Effector memory CD4-positive, alpha-beta T cell (primary cell): ENCODE measurements at places on chromosomes 7 and 10.

DNA sequence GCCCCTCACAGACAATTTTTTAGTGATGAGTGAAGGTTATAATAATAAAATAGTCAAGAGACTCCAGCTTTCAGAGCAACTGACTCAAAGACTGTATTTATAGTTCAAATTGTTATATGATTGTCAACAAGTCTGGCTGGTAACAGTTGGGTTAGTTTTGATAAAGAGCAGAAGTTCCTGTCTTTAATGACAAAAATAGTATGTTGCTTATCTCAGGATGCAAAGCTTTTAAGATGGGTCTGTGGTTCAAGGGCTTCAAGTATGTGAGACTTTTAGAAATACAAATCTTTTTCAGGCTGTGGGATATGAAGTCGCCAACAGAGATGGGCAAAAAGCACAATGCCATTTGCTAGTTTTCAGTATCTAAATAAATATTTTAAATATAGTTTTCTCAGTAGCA is 118.4 kb downstream of the ABCA13 start:
- DNase-seq: no peak

DNA sequence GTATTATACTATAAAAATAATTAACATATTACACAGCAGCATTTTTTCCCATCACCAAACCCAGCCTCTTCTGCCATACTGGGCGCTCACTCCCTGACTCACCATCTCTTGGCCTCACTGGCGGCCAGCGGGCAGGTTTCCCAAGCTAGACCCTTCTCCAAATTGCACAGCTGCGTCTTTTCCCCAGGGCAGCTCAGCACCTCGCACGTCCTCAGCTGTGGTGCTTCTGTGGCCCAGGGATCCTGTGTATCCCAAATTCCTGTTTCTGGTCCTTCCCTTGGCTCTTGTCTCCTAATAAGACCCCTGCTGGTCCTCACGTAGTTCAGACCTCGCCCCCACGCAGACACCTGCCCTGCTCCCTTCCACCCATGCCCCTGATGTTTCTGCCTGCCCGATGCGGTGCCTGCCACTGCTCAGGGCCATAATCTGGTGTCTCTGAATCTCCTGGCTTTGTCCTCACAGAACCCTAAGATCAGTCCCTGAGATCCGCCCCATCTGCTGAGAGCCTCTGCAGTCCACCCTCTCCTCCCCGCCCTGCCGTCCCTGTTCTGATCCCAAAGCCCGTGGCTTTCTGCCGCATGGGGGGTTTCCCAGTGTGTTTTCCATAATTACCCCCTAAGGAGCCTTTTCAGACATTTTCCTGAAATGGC is 290.1 kb downstream of the TCERG1L start:
- no peak for DNase-seq

- peak; percentile 43 for DNase-seq
Measured at GRCh38 chr10:119315128-119316001, 108.0 kb downstream of the GRK5 start.

GRCh38 chr7:112537822-112538387 is 57.1 kb downstream of the LSMEM1 start:
- DNase-seq: no peak

DNA sequence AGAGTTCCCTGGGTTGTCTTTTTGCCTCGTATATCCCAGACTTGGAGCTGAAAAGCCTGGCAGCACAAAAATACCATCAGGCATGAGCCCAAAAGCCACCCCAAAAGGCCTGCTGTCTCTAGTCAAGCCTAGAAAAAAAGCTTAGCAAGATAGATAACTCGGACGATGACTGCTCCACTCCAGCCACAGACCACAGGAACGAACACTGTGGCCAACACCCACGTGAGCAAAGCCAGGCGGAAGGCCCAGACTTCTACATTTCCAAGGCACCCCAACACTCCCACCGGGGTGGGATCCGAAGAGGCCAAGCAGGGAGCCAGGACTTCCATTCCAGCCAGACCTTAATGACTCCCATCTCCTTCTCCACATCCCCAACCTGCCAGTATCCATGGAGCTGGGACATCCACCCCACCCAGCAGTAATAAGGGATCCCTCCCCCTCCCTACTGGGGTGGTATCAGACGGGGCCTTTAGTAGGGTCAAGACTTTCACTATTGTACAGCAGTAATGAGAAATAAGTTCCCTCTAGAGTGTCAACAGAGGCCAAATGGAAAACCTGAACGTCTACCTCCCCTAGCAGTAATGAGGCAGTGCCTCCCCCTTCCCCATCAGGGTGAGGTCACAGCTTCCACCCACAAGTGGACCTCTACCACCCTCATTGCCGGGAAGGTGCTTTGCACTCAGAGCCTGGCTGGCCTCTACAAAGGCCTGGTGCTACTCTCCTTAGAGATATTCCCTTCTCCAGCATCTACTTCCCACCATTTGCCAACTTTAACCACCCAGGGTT is 23.0 kb downstream of the PRLHR start:
- no peak for DNase-seq

- DNase-seq: no peak
Measured at GRCh38 chr10:69335063-69335587, 56.8 kb downstream of the HK1 start.

- DNase-seq: no peak
Measured at GRCh38 chr7:9962742-9963141, 1010.9 kb upstream of the PHF14 start.

GRCh38 chr7:40175725-40176510 is 41.1 kb downstream of the SUGCT start:
- DNase-seq: no peak

GRCh38 chr7:77989981-77990566 is 191.5 kb downstream of the PHTF2 start:
- DNase-seq: no peak

DNA sequence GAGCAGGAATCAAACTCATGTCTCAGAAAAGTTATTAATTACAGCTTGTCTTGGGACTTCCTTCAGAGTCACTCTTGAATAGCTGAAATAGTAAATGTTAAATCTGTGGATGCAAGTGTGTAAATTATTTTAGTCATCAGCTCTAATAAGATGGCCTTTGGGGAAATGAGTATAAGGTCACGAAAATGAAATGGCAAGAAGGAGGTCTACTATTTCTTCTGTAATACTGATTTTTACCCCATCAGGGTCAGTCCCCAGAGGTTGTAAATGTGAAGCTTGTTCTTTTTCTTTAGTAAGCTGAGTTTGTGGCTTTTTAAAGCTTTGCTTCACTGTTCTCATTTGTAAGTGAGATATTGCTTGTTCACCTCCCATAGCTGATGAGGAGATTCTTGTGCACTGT is 63.9 kb downstream of the GBF1 start:
- DNase-seq: no peak

DNA sequence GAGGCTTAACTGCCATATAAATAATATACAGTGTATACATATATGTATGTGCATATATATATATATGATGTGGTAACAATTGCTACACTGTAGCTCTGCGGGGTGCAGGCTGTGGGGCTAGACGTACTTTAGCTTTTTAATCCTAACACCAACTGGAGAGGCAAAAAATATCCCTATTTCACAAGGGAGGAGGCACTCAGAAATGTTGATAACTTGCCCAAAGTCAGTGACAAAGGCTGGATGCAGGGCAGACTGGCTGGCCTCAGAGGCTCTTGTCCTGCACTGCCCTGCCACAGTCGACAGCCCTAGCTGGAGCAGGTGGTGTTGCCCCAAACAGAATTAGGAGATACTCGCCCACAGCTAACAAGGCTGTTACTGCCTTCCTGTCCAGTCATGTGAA is 1.5 kb upstream of the RELN start:
- DNase-seq: no peak

DNA sequence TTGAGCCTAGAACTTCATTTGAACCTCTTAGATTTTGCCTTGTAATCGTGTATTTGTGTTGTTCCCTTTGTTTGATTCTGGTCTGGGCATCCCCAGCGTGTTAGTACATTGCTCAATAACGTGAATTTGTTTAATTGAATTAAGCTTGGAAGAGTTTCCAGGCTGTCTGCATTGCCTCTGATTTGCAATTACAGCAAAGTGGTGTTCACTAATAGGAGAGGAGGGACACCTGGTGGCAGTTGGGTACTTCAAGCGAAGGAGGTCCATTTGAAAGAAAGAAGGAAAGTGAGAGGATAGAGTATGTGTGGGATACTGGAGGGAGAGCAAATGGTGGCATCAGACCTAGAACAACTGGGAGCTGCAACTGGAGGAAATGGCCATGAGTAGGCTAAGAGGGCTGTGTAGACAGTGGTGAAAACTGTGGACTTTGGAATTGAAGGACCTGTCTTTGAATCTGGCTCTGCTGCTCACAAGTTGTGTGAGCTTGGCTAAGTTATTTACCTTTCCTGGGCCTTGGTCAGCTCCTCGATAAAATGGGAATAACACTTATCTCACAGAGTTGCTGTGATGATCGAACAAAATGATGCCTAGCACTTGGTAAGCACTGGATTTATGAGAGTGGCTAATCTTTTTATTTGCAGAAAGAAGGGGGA is 15.1 kb downstream of the LSMEM1 start:
- no peak for DNase-seq

GRCh38 chr10:131802996-131803395 is 97.8 kb upstream of the PPP2R2D start:
- no peak for DNase-seq

- no peak for DNase-seq
Measured at GRCh38 chr7:43014406-43014805, 82.2 kb downstream of the MRPL32 start.

DNA sequence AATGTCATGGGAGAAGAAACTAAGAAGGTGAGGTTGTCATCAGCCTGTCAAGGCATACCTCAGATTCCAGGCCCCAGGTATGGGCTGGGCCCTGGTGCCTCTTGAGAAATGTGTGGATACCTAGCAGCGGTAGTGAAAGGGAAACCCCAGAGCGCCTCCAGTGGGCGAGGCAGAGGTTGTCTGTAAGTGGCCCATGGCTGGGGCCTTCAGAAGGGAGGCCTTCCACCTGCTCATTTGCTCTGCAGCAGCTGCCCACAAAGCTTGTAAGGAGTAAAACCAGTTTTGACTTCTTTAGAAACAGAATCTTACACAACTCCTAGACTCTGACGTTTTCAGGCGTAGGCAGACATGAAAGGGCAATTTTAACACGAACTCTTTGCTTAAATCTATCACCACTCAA is 509.9 kb downstream of the PARD3 start:
- no peak for DNase-seq

- peak; percentile 64 for DNase-seq
Measured at GRCh38 chr10:17025444-17026295, 103.9 kb downstream of the CUBN start.

DNA sequence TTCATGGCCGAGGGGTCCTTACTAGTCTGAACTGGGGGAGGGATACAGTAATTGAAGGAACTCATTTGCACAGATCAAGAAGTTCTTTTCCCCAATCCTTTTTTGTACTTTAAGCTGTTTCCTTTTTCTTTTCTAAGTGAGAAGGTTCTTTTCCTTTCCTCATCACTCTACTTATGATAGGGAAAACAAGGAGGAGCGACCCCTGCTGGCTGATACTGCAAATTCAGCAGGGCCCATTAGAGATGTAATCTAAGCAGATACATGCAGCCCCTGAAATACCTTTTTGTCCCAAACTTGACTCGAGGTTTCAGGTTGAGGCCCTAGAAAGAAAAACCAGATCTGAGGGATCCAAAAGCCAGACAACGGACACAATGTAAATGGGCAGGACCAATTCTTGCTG is 305.5 kb downstream of the DNAJB9 start:
- DNase-seq: no peak

DNA sequence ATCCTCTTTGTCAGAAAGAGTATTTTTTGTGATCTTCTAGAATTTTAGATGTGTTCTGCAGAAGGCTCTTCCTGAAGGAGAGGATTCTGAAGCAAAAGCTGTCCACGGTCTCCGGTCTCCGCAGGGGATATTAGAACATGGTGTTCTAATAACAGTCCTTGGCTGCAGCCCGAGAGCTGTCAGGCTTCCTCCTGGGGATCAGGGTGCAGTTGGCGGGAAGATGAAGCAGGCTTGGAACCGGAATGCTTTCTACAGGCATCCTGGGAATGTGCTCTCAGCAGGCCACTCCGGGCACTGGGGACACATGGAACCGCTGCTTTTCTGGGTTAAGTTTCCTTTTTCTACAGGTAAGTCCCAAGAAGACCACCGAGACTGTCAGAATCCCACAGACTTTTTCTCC is 118.6 kb upstream of the PARD3 start:
- no peak for DNase-seq

DNA sequence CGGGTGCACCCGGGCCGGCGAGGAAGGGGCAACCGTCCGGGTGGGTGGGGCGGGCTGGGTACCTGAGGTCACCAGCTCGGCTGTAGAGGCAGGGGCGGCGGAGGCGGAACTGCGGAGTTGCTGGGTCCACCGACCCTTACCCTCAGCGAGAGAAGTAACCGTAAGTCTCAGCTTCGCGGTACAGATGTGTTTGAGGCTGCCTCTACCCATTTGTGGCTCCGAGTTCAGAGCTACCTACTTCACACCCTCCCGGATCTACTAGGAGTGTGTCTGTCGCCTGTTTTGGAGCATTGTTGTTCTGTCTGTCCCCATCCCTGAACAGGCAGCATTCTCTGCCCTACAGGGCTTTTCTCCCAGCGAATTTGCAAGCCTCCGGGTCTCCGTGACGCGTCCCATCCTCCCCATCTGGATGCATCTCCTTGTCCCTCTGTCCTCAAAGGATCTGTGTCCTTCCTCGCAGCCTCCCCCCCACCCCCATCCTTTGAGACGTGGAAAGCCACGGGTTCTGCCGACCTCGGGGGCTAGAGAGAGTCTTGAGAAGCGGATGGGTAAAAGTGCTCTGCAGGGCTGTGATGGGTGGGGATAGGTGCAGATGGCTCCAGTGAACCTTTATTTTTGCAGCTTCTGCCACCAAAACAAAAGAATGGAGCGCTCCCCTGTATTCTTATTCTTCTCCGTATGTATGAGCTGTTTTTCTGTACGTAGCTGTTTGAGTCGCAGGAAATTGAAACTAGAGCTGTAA is 757 bp downstream of the ANKIB1 start:
- no peak for DNase-seq

- DNase-seq: no peak
Measured at GRCh38 chr10:119404719-119405519, 137.6 kb downstream of the RGS10 start.

DNA sequence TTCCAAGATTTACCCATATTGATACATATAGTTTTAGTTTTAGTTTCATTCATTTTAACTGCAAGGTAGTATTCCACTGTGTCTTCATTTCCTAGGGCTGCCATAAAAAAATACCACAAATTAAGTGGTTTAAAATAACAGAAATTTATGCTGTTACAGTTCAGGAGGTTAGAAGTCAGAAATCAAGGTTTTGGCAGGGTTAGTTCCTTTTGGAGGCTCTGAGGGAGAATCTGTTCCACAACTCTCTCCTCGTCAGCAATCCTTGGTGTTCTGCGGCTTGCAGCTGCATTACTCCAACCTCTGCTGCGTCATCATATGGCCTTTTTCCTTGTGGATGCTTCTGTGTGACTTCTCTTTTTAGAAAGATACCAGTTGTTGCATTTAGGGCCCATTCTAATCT is 176.2 kb downstream of the DNAJC1 start:
- no peak for DNase-seq

- no peak for DNase-seq
Measured at GRCh38 chr7:102005933-102006480, 188.6 kb downstream of the CUX1 start.

GRCh38 chr7:151455690-151456089 is 15.7 kb upstream of the CRYGN start:
- DNase-seq: no peak

DNA sequence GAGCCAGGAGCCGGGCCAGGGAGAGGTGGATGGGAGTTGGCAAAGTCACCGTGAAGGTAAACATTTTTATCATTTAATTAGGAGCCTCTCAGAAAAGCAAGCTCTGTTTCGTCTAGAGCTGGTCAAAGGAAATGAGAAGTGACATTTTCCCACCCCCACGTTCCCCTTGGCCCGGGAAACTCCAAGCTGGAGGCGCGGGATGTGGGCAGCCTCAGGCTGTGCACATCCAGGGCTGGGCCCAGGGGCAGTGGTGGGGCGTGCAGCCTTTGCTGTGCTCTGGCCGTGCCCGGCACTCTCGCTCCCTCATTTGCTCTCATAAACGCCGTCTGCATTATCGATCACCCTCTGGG is 135.6 kb upstream of the RET start:
- no peak for DNase-seq
